Fibroblast of skin of scalp (primary cell): ENCODE measurements at places on chromosomes 11 and 22.
A peak's percentile ranks its signal among the peaks of the same experiment; 100 is the strongest.

- DNase-seq = peak; percentile 51
These were observed 98.8 kb downstream of the MED15 start for GRCh38 chr22:20606041-20606783.

DNA sequence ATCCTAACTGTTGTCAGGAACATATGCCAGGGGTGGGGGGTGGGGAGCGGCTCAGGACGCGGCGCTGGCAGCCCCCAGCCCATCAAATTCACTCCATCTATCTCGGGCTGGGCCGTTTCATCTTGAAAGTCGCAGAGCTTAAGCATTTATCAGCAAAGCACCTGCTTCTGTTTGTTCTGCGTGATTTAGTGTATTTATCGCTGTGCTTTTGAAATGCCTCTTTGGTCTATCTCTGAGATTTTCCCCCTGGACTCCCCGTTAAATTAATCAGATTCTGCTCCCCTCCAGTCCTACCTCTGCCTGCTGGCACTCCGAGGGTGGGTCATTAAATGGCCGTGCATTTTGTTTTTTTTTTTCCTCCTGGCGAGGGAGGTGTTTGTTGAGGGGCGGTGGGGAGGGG is 446.2 kb downstream of the TBC1D22A start:
- no peak for DNase-seq

DNA sequence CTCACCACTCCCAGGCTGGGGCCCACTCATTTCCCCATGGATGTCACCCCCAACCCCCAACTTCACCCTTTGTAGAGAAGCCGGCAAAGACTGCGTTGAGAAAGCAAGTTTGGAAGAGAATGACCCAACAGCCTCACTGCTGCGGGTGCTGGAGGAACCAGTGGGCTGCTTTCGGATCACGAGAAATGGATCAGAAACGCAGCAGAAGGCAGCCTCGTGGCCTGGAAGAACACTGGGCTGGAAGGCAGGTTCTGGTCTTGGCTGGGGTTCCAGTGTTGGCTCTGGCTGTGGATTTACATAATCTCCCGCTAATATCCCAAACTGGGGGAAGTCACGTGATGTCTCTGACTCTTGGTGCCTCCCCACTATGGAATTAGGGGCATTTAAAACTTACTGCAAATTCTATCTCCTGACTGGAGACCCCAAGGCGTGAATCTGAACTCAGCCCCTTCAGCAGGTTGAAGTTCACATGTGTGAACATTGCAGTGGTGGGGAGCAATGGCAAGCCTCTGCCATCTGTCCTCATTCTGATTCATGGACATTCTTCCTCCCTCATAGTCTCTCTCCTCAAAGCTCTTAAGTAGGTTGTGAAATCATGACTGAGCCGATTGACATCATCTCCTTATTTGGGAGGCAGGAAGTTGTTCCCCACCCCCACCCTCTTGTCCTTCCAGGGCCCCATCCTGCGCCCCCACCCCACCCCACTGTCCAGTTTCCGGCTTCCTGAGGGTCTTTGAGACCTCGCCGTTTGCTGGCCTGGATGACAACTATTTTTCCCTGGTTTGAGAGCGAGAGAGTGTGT is 37.0 kb upstream of the TIMP3 start:
- peak; percentile 74 for DNase-seq

DNA sequence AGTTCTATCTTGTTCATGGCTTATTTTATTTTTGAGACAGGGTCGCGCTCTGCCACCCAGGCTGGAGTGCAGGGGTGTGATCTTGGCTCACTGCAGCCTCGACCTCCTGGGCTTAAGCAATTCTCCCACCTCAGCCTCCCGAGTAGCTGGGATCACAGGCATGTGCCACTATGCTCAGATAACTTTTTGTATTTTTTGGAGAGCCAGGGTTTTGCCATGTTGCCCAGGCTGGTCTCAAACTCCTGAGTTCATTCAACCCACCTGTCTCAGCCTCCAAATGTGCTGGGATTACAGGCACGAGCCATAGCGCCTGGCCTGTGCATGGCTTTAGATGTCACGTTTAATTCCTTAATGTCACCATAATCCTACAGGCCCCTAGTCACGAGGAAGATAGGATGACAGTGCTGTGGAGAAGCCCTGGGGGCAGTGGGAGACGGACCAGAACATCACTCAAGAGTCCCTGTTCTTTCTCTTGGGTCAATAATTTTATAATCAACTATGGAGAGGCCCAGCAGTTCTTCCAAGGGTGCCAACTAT is 99.5 kb downstream of the RDX start:
- DNase-seq = no peak

DNA sequence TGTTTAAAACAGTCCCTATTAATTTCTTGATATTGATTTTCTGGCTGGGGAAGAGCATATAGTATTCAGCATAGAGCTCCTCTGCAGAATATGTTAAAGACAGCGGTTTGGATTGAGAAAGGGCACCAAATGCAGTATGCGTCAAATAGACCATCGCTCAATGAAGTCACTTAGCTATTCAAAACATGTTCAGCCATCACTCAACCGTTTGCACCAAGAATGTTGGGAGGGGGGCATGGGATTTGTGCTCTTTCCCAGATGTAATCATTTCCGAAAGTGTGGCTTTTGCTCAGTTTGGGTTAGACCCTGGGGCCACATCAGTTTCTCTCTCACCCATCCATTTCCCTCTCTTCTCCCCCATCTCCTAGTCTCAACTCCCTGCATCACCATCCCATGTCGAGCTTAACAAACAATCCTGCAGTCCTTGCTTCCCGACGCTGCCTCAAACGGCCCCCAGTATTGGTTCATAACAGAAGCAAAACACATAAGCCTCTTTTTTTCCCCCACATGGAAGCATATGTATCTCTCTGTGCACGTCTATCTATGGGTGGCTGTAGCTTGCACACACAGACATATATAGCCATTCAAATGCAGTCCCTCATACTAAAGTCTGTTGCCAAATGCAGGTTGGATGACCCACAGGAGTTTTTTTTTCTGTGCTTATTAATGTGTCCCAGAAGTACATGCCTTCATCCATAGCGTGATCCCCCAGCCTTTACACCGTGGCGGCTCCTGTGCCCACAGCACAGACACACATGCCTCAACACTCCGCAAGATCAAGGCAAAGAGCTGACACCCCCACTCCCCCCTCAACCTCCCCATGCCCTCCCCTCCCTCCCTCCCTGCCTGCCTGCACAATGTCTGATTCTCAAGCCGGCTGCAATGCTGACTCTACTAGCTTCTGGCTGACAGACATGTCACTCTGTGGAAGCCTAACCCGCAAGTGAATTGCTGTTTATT is 2.6 kb downstream of the CACNG2 start:
- no peak for DNase-seq
